ENCODE measurements at places on chromosomes 4 and X.

- no peaks in the 10 kb centered on the region for H3K27me3 ChIP-seq
- no peak for DNase-seq
- H3K4me3 ChIP-seq: no peak overlapping the region
- H3K27ac ChIP-seq: no peak overlapping the region
- H3K4me1 ChIP-seq: no peaks in the 10 kb centered on the region
- H3K36me3 ChIP-seq: no peaks in the 10 kb centered on the region
These were observed 66.2 kb upstream of the AFAP1 start for GRCh38 chr4:8005814-8006215.

DNA sequence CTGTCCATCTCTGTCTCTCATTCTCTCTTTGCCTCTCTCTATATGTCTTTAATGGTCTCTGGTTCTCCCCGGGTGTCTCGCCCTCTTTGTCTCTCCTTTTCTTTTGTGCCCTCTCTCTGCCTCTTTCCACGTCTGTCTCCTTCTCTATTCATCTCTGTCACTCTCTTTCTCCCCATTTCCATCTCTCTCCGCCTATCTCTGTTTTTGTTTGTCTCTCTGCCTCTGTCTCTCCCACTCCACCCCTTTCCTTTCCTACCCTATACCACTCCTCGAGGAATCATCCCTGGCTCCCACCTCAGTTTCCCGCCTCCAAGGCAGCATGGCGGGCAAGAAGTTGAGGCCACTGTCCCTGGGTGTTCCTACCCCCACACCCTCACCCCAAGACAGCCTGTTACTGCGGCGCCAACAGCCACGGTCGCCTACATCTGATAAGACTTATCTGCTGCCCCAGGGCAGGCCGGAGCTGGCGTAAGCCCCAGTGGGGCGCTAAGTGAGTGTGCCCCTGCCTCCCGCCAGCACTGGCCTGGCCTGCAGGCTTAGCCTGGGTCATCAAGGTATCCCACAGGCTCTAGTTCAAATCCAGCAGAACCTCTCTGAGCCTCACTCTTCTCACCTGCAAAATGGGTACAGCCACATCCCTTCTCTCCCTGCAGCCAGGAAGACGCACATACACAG, 713 bp upstream of the GATA1 start:
- DNase-seq: no peak
- H3K36me3 ChIP-seq: no peaks in the 10 kb centered on the region
- H3K27ac ChIP-seq: no peak overlapping the region
- H3K27me3 ChIP-seq: peaks cover 1% of the 10 kb centered on the region

- no peaks in the 10 kb centered on the region for H3K4me1 ChIP-seq
- no peak for DNase-seq
- H3K36me3 ChIP-seq: no peaks in the 10 kb centered on the region
- no peak overlapping the region for H3K27ac ChIP-seq
These were observed 82.4 kb upstream of the BMP3 start for GRCh38 chr4:80948141-80948540.

DNA sequence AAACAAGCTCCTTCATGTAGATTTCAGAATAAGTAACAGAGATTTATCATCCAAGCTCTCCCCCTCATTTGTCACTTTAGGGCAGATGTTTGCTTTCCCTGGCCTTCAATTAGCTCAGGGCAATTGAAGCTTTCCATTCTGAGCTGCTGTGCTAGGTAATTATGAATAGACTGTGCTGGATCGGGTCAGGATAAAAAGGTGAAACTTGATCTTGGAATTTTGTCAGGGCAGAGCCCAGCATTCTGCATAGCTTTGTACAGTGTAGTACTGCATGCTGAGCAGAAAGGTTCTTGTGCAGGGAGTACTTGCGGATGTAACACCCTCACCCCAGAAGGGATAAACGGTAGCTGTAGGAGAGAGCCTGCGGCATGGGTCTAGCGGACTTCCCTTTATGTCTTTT, 64.0 kb upstream of the CLDN34 start:
- H3K27me3 ChIP-seq: no peaks in the 10 kb centered on the region
- DNase-seq: no peak
- H3K4me1 ChIP-seq: no peaks in the 10 kb centered on the region
- no peaks in the 10 kb centered on the region for H3K36me3 ChIP-seq

DNA sequence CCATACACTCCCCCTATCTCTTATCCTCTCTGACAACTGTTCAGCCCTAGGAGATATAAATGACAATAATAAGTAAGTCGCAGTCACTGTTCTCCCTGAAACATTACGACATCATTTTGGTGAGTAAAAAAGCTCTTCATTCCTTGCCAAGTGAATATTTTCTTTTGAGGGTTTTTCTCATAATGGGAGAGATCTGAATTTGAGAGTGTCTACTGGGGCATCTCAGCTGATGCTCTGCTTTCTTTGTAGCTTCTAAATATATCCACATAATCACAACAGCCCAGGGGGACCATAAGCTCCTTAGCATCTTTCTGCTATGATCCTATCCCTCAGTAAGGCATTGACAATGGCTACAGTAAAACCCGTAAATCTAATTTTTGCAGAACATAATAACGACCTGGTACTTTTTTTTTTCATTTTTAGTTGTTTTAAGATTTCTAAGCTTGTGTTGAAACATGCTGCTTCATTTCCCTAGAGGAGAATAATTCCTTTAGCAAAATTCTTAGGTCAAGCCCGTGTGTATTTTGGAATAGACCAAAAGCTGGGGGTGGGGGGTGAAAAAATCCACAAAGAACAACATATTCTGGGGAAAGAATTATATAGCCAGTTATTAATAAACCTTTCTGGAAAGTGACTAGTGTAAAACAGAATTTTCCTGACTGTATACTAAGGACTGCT, 78.1 kb upstream of the GPM6B start:
- H3K27ac ChIP-seq: no peak overlapping the region
- peaks cover 2% of the 10 kb centered on the region for H3K4me1 ChIP-seq
- no peaks in the 10 kb centered on the region for H3K36me3 ChIP-seq
- H3K27me3 ChIP-seq: peaks cover 2% of the 10 kb centered on the region
- DNase-seq: no peak
- no peak overlapping the region for H3K4me3 ChIP-seq

- no peak overlapping the region for H3K4me3 ChIP-seq
- H3K4me1 ChIP-seq: peaks cover 68% of the 10 kb centered on the region
These were observed 26.2 kb downstream of the IRF2 start for GRCh38 chr4:184448141-184448540.

DNA sequence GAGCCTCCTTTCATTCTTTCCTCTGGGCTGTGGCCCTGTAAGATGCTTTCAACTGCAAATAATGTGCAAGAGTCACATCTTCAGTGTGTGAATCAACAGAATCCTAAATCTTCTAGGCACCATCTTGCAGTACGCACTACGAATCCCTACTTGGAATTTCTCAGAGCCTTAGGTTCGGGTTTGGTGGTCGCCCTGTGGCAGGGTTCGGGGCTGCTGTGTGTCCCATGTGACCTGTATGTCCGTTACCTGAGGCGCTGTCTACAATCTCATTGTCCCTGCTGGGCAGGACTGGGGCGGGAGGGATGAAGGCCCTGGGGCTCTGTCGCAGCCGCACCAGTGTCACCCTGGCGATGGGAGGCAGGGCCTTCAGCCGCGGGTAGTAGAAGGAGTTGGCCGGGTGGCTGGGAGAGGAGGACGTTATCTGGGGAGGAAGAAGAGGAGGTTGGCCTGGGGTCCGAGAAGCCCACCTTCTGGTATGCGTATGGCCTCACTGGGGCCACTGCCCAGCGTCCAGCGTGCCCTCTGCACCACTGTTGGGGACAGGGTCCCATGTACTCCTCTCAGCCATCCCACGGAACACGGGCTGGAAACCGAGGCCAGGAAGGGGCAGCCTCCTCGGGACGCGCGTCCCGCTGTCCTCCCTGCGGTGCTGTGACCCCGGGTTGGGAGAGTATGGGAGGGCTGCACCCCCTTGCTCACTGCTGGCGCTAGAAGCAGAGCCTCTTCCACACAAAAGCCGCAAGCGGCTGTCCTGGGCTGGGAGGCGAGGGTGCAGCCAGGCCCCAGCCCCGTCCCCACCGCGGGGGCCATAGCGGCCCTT, 2.0 kb downstream of the SPON2 start:
- no peak overlapping the region for H3K27ac ChIP-seq
- no peaks in the 10 kb centered on the region for H3K36me3 ChIP-seq
- H3K27me3 ChIP-seq: peaks cover 25% of the 10 kb centered on the region
- no peak for DNase-seq
- H3K4me1 ChIP-seq: peaks cover 13% of the 10 kb centered on the region

DNA sequence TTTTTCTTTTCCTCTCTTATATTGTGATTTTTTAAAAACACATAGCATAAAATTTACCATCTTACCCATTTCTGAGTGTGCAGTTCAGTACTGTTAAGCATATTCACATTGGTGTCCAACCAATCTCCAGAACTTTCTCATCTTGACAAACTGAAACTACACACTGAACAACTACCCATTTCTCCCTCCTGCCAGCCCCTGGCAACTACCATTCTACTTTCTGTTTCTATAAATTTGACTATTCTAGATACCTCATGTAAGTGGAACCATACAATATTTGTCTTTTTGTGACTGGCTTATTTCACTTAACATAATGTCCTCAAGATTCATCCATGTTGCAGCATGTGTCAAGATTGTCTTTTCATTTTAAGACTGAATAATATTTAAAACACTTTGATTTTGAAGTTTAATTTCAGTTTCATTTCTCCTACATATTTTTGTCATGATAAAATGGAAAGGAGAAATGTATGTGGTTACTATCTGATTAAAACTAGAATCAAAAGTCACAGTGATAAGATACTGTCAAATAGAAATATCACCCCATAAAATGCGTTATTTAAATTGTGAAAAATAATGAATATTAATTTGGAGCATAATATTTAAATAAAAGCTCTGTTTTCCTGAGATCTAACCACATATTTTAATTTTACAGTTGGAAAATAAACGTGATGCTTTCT, 122.8 kb downstream of the DIPK2B start:
- H3K27me3 ChIP-seq: no peaks in the 10 kb centered on the region
- peak; percentile 10 for DNase-seq
- peaks cover 38% of the 10 kb centered on the region for H3K4me1 ChIP-seq

- peaks cover 85% of the 10 kb centered on the region for H3K4me1 ChIP-seq
- peaks cover 32% of the 10 kb centered on the region for H3K36me3 ChIP-seq
- H3K27me3 ChIP-seq: no peaks in the 10 kb centered on the region
- no peak for DNase-seq
- no peak overlapping the region for H3K4me3 ChIP-seq
- peak overlapping the region; percentile 87 for H3K27ac ChIP-seq
These were observed 45.0 kb downstream of the TET2 start for GRCh38 chr4:105191621-105192210.

DNA sequence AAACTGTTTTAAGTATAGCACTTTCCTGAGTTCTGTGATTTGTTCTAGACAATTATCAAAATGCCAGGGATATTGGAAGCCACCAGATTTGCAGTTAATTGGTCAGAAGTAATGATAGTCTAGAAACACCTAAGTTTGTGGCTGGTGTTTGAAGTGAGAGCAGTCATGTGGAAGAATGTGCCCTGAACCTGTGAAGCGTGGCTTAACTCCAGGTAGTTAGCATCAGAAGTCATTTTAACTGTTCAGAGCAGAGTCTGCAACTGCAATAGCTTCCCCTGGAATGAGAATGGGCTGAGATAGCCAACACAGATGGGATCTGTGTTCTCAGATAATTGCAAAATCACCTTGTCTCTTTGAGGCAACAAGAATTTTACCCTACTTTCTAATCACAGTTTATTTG, 255.1 kb upstream of the GK2 start:
- H3K27me3 ChIP-seq: peaks cover 5% of the 10 kb centered on the region
- no peaks in the 10 kb centered on the region for H3K4me1 ChIP-seq
- no peaks in the 10 kb centered on the region for H3K36me3 ChIP-seq

GRCh38 chr4:183600189-183600685, 58.7 kb downstream of the RWDD4 start:
- H3K4me1 ChIP-seq: no peaks in the 10 kb centered on the region
- DNase-seq: peak; percentile 11
- no peak overlapping the region for H3K4me3 ChIP-seq
- no peak overlapping the region for H3K27ac ChIP-seq
- no peaks in the 10 kb centered on the region for H3K36me3 ChIP-seq

- H3K27ac ChIP-seq: no peak overlapping the region
- no peaks in the 10 kb centered on the region for H3K4me1 ChIP-seq
- DNase-seq: no peak
- H3K27me3 ChIP-seq: no peaks in the 10 kb centered on the region
- no peak overlapping the region for H3K4me3 ChIP-seq
These were observed 50.3 kb downstream of the HTRA3 start for GRCh38 chr4:8319731-8320385.

All from activated naive CD4-positive, alpha-beta T cell treated with anti-CD3 and anti-CD28 coated beads for 36 hours (primary cell).